NCI-H2107 (cell line): ENCODE measurements at places on chromosomes 5 and 9.

- DNase-seq = no peak
Measured at GRCh38 chr9:99433555-99433954, 211.5 kb downstream of the SEC61B start.

GRCh38 chr5:57684299-57684702 is 201.7 kb upstream of the ACTBL2 start:
- DNase-seq = no peak

- DNase-seq = no peak
Measured at GRCh38 chr5:42059291-42059690, 134.2 kb downstream of the FBXO4 start.

DNA sequence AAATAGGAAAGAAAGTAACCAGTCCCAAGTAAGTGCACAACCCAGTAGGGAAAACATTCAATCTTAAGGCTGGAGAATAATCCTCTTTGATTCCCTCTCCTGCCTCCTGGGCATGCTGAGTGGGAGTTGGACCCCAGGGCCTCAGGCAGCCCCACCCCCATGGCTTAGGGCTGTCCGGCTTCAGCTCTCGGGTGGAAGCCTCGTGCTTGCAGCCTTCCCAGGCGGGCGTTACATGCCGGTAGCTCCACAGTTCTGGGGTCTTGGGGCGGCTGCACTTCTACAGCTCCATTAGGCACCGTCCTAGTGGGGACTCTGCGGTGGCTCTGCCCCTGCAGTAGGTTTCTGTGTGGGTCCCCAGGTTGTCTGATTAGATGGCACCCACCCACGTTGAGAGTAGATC is 10.1 kb downstream of the GLIPR2 start:
- no peak for DNase-seq
